GM10248 (cell line): ENCODE measurements at places on chromosomes 3 and 15.

DNA sequence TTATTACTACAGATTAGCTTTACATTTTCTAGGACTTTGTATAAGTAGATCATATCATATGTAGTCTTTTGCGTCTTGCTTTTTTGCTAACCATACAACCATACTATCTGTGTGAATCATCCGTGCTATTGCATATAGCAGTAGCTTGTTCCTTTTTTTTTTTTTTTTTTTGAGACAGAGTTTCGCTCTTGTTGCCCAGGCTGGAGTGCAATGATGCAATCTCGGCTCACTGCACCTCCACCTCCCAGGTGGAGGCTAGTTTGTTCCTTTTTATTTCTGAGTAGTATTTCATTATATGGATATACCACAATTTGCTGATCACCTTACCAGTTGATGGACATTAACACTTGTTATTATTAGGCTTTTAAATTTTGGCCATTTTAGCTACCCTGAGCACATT lies 54.5 kb upstream of the TBL1XR1 start:
- DNase-seq = no peak

GRCh38 chr3:32531010-32531647 lies 28.5 kb upstream of the CMTM6 start:
- peak; percentile 28 for DNase-seq

DNA sequence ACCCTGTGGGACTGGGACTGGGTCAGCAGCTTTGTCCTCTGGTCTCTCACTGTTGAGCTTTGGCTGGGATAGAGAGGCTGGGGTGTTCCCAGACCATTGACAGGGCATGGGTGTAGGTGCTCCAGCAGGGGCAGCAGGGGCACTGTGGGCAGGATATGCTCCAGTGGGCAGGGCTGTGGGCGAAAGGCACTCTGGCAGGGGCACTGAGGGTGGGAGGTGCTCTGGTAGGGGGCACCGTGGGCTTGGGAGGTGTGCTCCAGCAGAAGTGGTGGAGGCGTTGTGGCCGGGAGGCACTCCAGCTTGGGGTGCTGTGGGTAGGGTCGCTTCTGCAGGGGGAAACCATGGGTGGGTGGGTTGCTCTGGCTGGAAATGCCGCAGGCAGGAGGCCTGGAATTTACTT lies 62.1 kb downstream of the LRRC49 start:
- DNase-seq = no peak

DNA sequence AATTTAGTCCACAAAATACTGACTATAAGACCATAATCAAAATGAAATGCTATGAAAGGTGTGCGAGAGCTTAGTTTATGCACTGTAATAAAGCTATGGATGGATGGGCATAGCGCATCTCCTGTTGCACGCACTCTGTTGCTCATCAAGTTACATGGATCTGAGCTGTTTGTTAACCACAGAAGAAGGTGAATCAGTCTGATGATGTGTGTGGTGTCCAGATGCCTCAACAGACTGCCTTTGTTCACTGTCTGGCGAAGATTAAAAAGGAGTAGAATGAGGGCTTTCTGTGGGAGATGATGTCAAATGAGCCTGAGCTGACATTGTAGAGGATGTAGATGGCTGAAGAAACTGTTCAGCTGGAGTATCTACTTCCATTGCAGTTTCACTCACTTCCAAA lies 36.1 kb downstream of the NSMCE3 start:
- no peak for DNase-seq

DNA sequence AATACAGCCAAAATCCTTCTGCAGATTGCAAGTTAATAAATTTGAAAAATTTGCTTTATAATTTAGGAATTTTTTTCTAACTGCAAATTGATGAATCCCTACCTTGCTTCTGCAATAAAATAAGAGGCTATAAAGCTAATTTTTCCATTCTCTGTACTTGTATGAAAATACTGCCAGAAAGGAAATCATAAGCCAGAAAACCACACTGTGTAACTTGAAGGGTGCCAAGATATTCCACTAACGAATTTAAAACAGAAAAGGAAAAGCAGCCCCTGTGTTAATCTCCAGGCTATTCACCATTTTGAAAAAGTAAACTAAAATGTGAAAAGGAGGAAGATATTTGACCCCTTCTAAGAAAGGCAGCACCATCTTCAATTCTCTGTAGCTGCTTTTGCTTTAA lies 557.9 kb upstream of the ZNF385D start:
- DNase-seq = no peak

DNA sequence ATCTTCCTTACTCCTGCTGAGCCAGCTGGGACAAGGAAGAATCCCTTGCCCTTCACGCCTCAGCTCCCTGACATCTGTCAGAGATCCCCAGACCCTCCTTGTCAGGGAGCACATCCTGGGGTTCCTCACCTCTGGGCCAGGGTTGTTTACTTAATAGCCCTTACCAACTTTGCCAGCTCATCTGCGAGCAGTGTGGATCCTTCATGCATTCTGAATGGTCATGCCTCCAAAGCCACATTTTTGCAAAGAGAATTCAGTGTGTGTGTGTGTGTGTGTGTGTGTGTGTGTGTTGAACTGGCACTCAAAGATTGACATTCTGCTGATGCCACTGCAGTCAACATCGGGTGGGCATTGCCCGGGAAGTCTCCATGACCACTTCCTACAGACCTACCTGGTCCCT lies 112.6 kb downstream of the SLC49A4 start:
- no peak for DNase-seq
